ENCODE measurements at places on chromosomes 7 and 10.

DNA sequence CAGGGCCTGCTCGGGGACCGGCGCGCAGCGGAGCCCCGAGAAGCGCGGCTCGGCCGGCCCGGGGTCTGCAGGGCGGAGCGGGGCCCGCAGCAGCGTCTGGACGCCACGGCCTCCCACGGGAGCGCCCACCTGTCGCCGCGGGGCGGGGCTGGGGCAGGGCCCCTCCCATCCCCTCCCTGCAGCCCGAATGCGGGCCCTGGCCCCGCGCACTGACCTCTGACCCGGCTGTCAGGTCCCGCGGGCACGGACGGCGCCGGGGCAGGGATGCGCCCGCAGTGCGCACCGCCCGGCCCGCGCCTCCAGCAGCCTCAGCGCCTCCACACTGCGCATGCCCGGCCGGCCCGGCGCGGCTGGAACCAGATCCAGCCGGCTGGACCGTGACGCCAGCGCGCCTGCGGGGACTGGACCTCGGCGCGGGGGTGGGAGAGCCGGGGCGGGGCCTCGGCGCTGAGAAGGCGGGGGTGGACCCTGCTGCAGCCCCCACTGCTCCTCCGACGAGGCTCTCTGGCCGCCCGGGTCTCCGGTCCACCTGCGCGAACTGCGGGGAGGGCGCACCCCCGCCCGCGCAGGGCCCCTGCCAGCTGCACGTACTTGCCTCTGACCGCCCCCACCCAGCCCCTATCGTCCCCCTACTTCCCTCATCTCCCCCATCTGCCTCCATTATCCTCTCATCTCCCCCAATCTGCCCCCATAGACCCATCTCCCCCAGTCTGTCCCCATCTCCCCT, 16.1 kb upstream of the GPR146 start:
- DNase-seq = no peak

DNA sequence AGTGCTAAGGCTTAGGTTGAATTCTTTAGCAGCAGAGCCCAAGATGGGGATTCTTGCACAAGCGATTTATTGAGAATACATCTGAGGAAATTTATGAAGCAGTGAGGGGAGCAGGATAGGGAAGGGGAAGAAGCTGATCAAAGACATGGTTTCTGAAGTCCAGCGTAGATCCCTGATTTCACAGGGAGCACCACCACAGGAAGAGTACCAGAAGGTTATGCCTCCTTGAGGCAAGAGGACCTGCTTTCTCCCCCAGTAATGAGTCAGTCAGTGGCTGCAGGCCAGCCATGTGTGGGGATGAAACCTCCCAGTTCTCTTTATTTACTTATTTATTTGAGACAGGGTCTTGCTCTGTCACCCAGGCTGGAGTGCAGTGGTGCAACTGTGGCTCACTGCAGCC, 35.0 kb upstream of the CBLL1 start:
- no peak for DNase-seq

DNA sequence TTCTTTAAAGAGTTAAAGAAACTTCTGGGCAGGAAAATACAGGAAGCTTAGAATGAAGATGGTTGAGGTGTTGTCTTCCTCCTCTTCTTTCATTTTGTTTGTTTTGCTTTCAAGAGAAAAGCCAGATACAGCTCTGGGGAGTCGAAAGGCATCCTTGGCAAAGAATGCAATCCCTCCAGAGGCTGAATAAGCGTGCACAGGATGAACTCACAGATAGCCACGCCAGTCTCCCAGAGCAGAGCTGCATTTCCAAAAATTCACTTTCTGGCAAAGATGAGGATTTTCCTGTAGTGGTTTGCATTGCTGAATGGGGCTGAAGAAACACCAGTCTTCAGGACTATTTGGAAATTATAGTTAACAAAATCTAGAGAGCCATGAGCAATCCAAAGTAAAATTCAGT, 336.4 kb downstream of the NRG3 start:
- DNase-seq = no peak

- DNase-seq = no peak
Observed at GRCh38 chr10:75111907-75112679, 637 bp downstream of the SAMD8 start.

GRCh38 chr7:78345293-78345911, 546.8 kb downstream of the PHTF2 start:
- DNase-seq = no peak

DNA sequence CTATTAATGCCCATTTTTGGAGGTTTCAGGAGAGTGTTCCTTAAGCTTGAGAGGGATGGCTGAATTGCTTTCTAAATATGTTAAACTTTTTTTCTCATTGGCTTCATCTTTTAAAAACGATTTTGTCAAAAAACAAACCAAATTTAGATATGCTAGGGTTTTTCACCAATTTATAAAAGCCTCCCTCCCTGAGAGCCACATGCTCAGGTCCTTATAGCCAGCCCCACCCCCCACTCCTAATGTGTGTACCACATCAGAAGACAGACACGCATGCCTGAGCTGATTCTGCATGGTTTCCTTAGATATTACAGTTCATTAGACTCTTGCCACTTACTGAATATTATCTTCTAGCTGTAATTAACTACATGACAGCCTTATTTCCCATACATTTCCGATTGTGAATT, 2.0 kb downstream of the CUL1 start:
- DNase-seq = no peak

GRCh38 chr10:84397735-84398144, 69.4 kb downstream of the CCSER2 start:
- DNase-seq = no peak

GRCh38 chr7:112132051-112132694, 74.0 kb downstream of the DOCK4 start:
- DNase-seq = no peak

DNA sequence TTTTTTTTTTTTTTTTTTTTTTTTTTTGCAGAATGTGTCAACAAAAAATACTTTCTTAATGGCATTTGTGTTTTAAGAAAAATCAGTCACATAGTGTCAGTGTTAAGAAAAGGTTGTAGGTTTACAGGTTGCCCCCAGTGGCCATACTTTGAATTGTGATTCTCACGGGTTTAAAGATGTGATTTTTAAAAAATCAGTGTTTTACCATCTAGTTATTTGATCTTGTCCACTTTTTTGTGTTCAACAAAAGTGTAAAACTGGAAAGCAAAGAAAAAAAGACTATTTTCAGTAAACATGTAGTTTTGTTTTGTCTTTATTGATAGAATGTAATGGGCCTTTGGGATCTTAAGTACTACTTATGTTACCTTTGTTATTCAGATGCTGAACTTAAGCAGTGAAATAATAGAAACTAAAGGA, 25.7 kb downstream of the SUV39H2 start:
- DNase-seq = no peak

DNA sequence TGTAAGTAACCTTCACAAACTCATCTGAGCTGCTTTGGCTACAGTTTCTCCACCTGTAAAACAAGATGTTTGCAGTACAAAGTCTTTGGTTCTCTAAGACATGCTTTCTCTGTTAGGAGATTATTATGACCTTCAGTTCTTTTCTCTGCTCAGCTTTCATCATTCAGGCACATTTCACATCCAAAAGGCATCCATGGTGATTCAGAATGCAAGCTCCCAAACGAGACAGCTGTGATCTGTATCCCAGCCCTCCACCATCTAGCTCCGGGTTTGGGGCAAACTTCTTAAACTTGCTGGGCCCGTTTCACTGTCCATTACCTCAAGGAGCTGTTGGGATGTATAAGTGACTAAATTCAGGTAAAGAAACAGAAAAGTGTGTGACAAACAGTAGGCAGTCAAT, 95.8 kb upstream of the COL1A2 start:
- no peak for DNase-seq

DNA sequence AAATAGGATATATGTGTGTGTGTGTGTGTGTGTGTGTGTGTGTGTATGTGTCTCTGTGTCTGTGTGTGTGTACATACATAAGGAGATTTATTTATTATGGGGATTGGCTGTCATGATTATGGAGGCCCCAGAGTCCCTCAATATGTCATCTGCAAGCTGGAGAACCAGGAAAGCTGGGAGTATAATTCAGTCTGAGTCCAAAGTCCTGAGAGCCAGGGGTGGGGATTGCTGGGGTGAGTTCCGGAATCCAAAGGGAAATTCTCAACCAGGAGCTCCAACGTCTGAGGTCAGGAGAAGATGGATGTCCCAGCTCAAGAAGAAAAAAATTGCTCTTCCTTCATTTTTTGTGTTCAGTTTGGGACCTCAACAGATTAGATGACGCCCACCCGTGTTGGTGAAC, 50.7 kb upstream of the PLPP4 start:
- DNase-seq = no peak

GRCh38 chr10:115706488-115707076, 566.4 kb downstream of the GFRA1 start:
- peak; percentile 31 for DNase-seq

GRCh38 chr7:100015232-100016214, at the start of gene ZKSCAN1:
ZKSCAN1 (plus strand) TSS chr7:100015596; CDS start chr7:100023507, 7,911 bp downstream.
- DNase-seq = peak; percentile 83

DNA sequence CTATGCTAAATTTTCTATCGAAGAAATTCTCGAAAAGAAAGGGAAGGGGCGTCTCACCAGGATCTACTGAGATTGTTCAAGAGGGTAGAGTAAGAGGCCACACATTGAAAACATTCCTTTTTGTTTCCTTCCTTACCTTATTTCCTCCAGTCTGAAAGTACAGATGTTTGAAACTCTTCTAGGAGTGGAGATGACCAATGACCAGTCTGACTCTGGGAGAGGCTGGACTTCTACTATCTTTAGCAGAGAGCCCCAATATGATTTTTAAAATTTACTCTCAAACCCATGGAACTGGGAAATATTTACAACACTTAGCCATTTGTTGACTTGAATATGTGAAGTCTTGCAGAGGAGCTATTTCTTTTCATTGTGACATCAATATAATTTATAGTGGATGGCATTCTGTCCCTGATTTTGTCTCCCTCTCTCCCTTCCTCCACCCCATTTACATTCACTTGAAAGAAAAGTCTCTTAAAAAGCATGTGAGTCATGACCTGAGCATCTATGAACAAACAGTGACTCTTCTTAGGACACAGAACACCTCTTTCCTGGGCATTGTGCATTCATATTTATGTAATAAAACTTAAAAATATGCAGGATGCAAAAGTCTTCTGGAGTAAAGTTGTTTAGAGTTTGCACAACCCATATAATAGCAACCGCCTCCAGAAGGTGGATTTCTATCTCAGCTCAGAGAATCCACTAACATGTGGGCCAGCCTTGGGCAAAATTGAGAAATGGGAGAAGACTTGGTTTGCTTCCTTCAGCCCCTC, 31.2 kb upstream of the BMPER start:
- DNase-seq = no peak

GRCh38 chr10:69789164-69789576, 12.5 kb upstream of the COL13A1 start:
- DNase-seq = no peak

DNA sequence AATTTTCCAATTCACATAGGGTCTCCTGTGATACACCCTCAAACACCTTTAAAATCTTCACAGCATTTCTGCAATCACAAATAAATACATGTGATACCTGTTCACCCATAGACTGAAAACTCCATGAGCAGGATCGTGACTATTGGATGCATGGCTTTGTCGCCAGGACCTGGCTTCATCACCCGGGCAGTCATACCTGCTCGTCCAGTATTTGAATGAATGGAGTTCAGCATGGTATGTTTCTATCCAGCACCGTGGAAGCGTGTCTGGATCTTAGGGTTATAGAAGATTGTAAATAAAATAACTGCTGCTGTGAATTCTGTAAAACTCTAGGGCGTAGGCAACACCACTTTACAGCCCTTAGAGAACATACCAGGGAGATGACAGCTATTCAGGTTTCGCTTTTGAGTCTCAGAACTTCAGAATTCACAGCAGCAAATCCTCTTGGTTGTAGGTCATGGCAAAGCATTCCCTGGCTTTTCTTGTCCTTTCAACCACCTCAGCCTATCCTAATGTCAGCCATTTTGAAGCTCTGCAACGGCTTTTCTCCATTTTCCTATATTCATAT, 47.4 kb upstream of the USP6NL start:
- DNase-seq = no peak

DNA sequence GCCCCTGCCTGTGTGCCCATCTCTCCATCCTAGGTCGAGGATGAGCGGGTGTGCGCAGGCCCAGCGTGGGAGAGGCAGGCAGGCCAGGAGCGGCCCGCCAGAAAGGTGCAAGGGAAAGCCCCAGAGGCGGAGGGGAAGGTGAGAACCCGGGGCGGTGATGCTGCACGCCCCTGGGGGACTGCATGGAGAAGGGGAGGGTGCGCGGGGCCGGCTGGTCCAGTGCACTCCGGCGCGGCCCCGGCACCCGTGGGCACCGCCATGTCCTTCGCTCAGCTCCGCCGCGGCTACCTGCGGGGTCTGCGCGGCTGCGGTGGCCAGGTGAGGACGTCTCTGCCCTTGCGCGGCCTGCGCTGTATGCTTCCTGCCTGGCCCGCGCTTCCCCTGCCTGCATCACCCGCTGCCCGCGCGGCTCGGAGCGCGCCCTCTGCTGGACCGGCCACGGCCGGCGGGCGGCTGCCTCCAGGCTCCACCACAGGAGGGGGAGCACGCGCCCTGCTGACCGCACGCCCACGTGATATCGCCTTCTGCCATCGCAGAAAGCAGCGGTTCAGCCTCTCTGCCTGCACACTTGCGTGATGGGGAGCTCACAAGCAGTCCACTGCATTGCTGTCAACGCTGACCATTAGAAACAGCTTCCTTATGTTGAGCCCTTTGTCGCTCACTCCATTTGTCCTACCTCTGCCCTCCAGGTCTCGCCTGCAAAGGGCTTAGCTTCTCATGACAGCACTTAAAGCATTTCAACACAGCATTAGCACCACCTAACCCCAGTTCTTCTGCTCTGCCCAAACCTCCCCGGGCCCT, 73.9 kb downstream of the CXCL12 start:
- peak; percentile 77 for DNase-seq

- DNase-seq = no peak
Observed at GRCh38 chr10:69364232-69364940, 52.3 kb downstream of the TACR2 start.

- DNase-seq = no peak
Observed at GRCh38 chr10:118523775-118524174, 71.7 kb downstream of the PRLHR start.

GRCh38 chr7:25565949-25566348, 337.7 kb upstream of the NPVF start:
- peak; percentile 77 for DNase-seq

DNA sequence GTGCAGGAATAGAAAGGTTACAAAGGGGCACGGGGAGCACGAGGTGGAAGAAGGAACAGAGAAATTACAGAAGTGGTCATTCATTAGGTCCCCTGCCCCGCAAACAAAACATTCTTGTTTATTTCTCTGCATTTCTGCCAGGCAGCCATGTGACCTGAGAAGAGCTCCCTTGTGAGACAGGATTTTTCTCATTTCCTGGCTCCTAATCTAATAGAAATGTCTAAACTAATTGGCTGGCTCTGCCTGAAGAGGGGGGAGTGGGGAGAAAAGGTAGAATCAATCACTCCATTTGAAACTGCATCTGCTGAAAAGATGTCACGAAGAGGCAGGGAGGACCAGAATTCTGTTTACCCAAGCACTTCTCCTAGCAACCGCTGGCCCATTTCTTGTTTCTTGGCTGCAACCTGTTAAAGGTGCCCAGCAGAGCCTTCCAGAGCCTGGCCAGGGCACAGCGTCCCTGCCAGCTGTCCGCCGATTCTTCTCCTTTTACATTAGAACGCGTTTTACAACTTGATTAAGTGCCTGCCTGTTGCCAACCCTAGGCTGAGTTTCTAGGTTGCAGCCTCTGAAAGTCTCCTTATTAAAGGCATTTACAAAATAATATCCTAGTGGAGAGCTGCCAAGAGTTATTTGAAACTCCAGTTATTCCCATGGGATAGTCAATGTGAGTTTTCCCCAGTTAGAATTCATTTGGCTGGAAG, 1227.6 kb downstream of the TYW1 start:
- no peak for DNase-seq

GRCh38 chr10:97134110-97134509, 51.6 kb downstream of the SLIT1 start:
- no peak for DNase-seq

Data from right renal cortex interstitium (tissue), 3 donors.